Activated T-cell treated with anti-CD3 and anti-CD28 coated beads, Interleukin-2, amount 50 U/mL, for 1 hour (primary cell): ENCODE measurements at places on chromosomes 4 and X.

- DNase-seq = no peak
These were observed 43.1 kb downstream of the HPGD start for GRCh38 chr4:174479140-174479539.

- DNase-seq = peak; percentile 49
These were observed 839 bp downstream of the STK26 start for GRCh38 chrX:132023896-132024386.

GRCh38 chr4:80225595-80225994 is 28.3 kb downstream of the PRDM8 start:
- no peak for DNase-seq

DNA sequence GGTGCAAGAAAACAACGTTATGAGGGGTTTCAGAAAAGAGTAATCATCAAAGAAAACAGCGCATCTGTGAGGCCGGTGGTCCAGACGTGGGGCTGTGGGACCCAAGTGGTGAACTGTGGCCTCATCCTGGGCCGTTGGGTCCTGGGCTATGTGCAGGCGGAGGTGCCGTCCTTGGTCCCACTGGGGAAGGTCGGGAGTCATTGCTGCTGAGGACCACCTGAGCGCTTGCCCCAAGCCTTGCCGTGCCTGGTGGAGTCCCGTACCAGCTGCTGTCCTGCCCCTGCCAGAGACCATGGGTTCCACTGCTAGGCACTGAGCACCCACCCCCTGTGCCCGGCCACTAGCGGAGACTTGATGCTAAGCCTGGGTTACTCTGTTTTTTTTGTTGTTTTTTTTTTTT is 25.5 kb upstream of the UVSSA start:
- no peak for DNase-seq

DNA sequence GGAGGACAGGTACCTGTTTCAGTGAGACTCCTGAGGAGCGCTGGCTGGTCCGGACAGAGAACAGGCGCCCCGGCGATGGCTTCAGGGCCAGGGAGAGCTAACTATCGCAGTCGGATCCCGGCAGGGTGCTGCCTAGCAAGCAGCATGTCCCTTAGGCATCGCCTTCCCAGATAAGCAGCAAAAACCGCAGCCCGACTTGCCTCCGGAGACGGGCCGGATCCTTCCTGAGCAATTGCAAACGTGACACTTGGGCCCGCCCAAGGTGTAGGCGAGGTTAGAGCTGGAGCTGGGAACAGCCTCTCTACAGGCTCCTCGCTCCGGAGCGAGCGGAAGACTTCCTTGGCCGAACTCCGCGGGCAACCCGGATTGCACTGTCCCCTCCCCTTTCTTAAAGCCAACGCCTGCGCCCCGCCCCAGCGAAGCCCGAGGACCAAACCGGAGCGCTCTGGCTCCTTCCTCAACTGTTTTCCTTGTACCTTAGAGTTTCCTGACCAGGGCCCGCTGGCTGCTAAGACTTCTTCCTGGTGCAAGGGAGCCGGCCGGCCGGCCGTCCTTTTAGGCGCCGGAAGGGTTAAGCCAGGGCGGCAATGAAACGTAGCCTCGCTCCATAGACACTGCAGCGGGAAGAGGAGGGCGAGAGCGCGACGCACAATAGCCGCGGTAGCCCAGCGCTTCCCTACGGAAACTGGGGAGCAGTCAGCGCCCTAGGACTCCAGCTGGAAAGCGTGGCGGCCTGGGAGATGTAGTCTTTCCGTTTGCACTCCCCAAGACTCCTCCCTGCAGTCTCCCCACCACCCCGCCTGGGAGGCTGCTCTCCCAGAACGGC is at the start of gene OPHN1:
Gene OPHN1 (minus strand): TSS at position 341 of the 826 bp plus-strand sequence. CDS start 475 bp downstream, outside the sequence.
- DNase-seq = peak; percentile 17

DNA sequence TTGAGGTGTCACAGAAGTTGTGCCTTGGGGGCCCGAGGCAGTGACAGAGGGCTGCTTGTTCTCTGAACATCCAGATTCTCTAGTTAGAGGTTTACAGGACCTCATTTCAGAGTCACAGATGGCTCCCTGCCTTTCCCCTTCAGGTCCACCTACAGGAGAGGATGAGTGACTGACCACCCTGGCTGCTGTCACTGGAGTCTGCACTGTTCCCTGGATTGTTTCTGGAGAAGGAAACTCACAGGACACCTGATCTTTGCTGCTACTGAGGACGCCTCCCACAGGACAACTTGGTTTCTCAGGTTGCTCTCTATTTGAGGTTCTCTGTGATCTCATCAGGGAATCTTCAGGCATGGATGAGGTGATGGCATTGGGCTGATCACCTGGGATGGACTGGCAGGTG is 58.3 kb downstream of the GPRIN3 start:
- no peak for DNase-seq

DNA sequence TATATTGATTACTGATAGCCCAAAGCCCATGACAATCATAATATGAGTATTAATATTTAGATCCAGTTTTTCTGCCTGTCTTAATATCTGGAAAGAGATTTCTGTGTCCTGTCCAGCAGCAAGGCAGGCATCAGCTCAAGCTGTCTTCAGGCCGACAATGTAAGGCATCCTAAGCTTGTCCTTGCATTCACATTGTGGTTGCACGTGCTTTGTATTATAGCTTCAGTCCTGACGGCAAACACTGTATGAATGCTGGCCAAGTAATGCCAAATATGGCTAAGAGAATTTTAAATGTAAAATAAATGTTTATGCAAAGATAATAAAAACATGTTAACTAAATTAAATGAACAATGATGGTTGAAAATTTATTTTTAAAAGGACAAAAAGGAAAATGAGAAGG is 255.7 kb upstream of the RPS6KA3 start:
- DNase-seq = no peak

DNA sequence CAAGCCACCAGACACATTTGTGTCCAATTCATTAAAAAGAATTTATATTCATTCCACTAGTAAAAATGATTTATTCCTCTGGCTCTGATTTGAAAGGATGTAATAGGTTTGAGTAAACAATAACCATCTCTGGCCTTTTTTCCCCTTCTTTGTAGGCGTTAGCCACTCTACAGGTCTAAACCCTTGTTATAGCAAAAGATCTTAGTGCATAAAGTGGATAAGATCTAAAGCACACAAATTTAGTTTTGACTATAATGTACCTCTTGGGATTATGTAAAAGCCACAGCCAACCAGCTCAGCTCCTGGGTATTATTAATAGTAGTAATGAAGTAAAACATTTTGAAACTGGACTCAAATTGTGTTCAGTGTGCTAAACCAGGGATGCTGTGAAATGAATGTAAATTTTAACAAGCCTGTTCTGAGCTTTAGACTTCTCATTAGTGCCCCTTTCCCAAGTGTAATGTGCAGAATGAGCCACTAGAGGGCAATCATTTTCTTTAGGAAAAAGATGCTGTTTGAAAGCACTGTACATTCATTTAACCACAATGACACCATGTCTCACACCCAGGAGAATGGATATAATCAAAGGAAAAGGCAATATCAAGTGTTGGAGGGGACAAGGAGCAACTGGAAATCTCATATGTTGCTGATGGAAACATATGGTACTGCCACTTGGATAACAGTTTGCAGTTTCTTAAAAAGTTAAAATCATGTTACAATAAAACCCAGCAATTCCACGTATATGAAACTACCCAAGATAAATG is 69.7 kb downstream of the KLHL8 start:
- no peak for DNase-seq

GRCh38 chrX:3450881-3451570 is 104.6 kb upstream of the MXRA5 start:
- no peak for DNase-seq

- no peak for DNase-seq
These were observed 214.3 kb downstream of the LDB2 start for GRCh38 chr4:16684097-16684496.

DNA sequence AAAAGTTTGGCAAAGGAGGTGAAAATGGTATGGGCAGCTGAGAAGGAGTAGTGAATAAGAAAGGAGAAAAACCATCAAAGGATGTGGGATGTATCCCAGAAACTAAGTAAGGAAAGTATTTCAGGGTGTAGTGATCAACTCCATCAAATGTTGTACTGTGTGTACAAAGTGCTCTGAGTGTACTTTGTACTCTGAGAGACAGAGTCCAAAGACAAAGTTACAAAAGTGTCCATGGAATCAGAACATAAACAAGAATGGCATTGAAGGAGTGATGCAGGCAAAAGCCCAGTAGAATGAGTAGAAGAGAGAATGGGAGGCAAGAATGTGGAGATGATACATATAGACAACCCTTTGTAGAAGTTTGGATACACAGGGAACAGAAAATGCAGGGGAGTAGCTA is 12.3 kb upstream of the PGRMC1 start:
- no peak for DNase-seq

GRCh38 chrX:115563633-115564162 is 2.7 kb downstream of the PLS3 start:
- DNase-seq = no peak

DNA sequence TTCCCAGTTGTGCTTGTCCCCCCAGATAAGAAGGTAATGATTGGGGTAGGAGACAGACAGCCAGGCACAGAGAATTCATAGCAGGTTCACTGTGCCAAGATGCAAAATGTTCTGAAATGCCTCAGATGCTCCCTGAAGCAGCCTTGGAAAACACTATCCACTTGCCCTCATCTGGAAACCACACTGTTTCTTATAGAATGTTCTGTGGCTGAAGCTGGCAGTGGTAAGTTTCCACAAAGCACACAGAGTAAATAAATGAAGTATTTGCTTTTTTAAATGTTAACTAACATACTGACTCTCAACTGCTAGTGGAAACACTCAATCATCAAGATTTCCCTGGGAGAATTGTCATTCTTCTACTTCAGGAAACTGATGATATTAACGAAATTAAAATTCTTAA is 311.4 kb downstream of the PRDM5 start:
- no peak for DNase-seq

- DNase-seq = no peak
These were observed 79.5 kb upstream of the IRF2 start for GRCh38 chr4:184553891-184554290.
